ENCODE measurements at places on chromosomes 12 and 14. TPM values are rescaled to one million over a fixed set of nuclear protein-coding genes. Genes with fewer than 3 reads are reported as not detected.

LBHD2 gene
- total RNA-seq = 0.47 TPM

PCK2 gene
- total RNA-seq = 39.8 TPM

EIF5 gene
- 181 TPM for total RNA-seq

AREL1 gene
- 26.6 TPM for total RNA-seq

RBMS2 gene
- 3.8 TPM for total RNA-seq

HSP90AA1 gene
- 386 TPM for total RNA-seq

DNA sequence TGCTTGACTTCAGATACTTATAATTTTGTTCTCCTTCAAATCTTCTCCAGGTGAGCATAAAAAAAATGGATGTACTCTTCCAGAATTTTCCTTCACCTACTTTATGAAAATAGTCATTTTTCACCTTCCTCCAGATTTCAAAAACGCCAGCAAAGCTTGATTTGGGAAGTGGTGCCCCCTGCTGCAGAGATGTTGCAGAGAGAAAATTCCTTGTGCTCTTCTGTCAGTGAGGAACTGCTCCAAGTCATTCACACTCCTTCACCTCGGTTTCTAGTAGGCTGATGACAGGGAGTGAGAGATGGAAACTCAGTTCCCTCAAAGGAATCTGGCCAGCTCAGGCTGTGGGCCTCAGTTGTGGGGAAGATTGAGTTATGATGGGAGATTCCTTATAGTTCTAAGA, 24.2 kb upstream of the RNASE3 start:
- no peaks in the 10 kb centered on the region for H3K36me3 ChIP-seq
- H3K27me3 ChIP-seq = no peaks in the 10 kb centered on the region
- no peak for DNase-seq
- no peak overlapping the region for H3K27ac ChIP-seq
- no peaks in the 10 kb centered on the region for H3K4me1 ChIP-seq

- no peaks in the 10 kb centered on the region for H3K36me3 ChIP-seq
- H3K4me3 ChIP-seq = no peak overlapping the region
- no peaks in the 10 kb centered on the region for H3K27me3 ChIP-seq
- H3K4me1 ChIP-seq = no peaks in the 10 kb centered on the region
- no peak for DNase-seq
Measured at GRCh38 chr12:92439420-92439805, 263.4 kb upstream of the PLEKHG7 start.

- DNase-seq = no peak
- no peaks in the 10 kb centered on the region for H3K27me3 ChIP-seq
- no peaks in the 10 kb centered on the region for H3K36me3 ChIP-seq
- no peaks in the 10 kb centered on the region for H3K4me1 ChIP-seq
- H3K27ac ChIP-seq = no peak overlapping the region
- H3K4me3 ChIP-seq = no peak overlapping the region
Measured at GRCh38 chr12:108356835-108357806, 18.0 kb upstream of the CMKLR1 start.

DNA sequence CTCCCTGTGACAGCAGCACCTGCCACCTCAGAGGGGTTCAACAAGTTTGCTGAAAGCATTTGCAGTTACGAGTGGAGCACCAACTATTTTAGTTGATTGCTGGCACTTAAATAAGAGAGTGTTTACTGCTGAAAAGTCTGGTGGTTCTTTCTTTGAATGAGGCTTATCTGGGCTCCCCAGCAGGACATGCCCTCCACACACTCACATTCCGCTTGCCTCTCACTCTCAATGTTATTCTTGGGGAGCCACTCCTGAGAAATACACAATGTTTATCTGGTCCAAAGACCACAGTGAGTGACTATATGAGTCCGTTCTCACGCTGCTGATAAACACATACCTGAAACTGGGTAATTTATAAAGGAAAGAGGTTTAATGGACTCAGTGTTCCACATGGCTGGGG, 31.9 kb downstream of the NT5DC3 start:
- H3K4me3 ChIP-seq = no peak overlapping the region
- no peaks in the 10 kb centered on the region for H3K27me3 ChIP-seq
- DNase-seq = no peak
- H3K36me3 ChIP-seq = peaks cover 1% of the 10 kb centered on the region

- H3K36me3 ChIP-seq = peaks cover 16% of the 10 kb centered on the region
- no peaks in the 10 kb centered on the region for H3K4me1 ChIP-seq
- DNase-seq = no peak
- H3K27me3 ChIP-seq = no peaks in the 10 kb centered on the region
- H3K27ac ChIP-seq = no peak overlapping the region
Measured at GRCh38 chr14:71623939-71624338, 308.3 kb upstream of the RGS6 start.

- H3K4me3 ChIP-seq = no peak overlapping the region
- H3K4me1 ChIP-seq = peaks cover 4% of the 10 kb centered on the region
- no peak for DNase-seq
- H3K27me3 ChIP-seq = no peaks in the 10 kb centered on the region
Measured at GRCh38 chr12:57218030-57218853, 1.6 kb downstream of the NXPH4 start.

DNA sequence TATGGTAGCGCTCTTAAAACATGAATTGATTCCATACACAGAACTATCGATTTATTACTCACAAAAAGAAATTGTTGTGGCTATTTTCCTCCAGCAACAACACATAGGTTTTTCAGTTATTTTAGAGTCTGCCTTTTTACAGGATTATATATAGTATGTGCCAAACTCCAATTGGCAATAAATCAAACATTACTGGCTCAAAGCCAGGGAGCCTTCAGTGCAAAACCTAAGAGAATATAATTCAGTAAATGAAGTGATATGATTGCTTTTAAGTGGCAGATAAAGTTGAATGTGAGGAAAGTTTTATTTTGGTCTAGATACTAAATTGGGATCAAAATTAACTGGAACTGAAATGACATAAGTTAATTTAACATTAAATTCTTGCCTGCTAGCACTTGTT, 234.8 kb downstream of the PIK3C2G start:
- H3K27me3 ChIP-seq = no peaks in the 10 kb centered on the region
- H3K36me3 ChIP-seq = peaks cover 5% of the 10 kb centered on the region
- H3K4me3 ChIP-seq = no peak overlapping the region
- H3K27ac ChIP-seq = no peak overlapping the region

DNA sequence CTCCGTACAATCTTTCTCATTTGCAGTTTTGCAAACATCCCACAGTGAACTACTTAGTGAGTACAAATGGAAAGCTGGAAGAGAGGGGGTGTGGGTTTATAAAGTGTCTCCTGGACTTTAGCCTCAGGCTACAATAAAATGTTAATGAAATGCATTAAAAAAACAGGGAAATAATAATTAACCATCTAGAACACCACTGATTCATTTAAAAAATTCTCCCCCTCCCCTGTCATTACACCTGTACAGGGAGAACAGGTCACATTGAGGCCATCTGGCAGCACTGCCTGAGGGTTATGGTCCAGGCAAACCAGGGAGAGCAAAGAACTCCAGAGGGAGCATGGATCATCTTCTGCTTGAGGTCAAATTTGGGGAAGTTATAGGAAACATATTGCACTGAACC, 96.3 kb downstream of the TSPAN8 start:
- H3K27ac ChIP-seq = no peak overlapping the region
- DNase-seq = no peak
- H3K4me1 ChIP-seq = no peaks in the 10 kb centered on the region
- no peaks in the 10 kb centered on the region for H3K27me3 ChIP-seq

GRCh38 chr12:56448860-56449621, at the start of gene TIMELESS:
Gene TIMELESS (minus strand): TSS chr12:56449426. CDS start chr12:56434170, 15,256 bp downstream.
- no peaks in the 10 kb centered on the region for H3K4me1 ChIP-seq
- peak within 1 kb of the TSS; percentile 81 for H3K27ac ChIP-seq
- no peaks in the 10 kb centered on the region for H3K27me3 ChIP-seq
- H3K36me3 ChIP-seq = no peaks in the 10 kb centered on the region

- H3K36me3 ChIP-seq = no peaks in the 10 kb centered on the region
- H3K4me1 ChIP-seq = peaks cover 47% of the 10 kb centered on the region
- DNase-seq = peak; percentile 79
- H3K4me3 ChIP-seq = no peak overlapping the region
- H3K27me3 ChIP-seq = no peaks in the 10 kb centered on the region
- H3K27ac ChIP-seq = peak overlapping the region; percentile 85
Measured at GRCh38 chr12:645563-646071, 17.6 kb downstream of the NINJ2 start.

DNA sequence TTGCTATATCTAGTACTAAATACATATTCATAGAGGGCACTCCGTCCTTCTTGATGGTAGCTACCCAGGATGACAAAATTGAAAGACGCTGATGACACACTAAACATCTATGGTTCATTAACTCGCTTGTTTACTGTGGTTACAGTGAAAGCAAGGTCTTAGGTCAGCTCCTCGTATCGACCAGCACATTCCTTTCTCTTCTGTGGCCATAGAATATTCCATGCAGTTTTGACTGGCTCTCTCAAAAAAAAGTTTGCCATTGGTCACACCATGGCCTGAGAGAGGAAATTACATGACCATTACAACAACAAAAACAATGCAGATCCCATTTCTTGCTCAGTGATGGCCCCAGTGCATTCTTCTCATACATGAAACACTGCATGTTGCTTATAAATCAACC, 411.4 kb upstream of the SOX5 start:
- H3K36me3 ChIP-seq = no peaks in the 10 kb centered on the region
- no peak for DNase-seq
- peaks cover 24% of the 10 kb centered on the region for H3K4me1 ChIP-seq
- no peak overlapping the region for H3K4me3 ChIP-seq
- H3K27ac ChIP-seq = no peak overlapping the region
- H3K27me3 ChIP-seq = no peaks in the 10 kb centered on the region

DNA sequence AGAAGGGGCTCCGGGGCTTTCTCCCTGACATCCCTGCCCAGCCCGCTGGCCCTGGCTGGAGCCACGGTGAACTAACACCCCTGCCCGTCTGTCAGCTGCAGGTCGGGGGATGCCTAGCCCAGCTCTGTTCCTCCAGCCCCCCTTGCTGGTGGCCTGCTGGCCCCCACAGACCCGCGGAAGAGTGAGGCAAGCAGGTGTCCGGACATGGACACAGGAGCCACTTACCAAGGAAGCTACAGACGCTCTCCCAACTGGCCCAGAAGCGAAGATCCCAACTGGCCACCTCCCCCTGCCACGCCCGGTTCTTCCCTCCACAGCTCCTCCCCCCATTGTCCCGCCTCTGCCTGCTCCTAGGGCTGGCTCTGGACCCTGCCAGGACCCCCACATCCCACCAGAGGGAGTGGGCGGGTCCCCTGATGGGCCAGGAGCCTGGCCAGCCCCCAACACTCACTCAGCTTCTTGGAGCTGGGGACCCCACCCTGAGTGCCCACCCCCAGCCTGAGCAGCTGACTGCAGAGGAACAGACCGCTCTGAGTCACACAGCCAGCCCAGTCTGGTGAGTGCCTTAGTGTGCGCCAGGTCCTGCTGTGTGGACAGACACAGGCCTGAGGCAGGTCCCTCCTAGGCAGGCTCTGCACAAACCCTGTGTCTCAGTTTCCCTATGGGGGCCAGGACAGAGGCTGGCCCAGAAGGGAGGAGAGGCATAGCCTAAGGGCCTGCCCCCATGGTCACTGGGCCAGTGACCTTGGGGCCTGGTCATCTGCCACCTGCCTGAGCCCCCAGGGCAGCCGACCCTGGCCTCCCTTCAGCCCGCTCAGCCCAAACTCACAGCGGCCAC, 7.7 kb downstream of the AHNAK2 start:
- H3K4me1 ChIP-seq = peaks cover 4% of the 10 kb centered on the region
- DNase-seq = no peak
- H3K4me3 ChIP-seq = no peak overlapping the region
- H3K27me3 ChIP-seq = no peaks in the 10 kb centered on the region

DNA sequence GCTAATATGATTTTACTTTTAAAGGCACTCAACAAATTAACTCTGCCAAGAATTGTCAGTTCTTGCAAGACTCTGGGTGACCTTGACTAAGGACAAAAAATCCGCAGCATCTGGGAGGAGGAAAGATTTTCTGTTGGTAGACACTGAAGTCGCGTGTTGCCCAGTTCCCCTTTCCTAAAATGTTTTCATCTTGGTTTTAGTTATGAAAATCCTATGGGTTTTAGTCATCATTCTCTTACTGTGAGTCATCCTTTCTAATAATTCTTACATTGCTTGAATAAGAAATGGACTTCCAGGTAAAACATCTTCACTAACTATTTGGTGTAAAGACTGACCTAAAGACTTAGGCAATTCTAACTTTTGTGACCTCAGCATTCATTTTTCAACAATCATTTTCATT, 9.1 kb downstream of the GSG1 start:
- no peaks in the 10 kb centered on the region for H3K27me3 ChIP-seq
- no peak for DNase-seq
- H3K27ac ChIP-seq = no peak overlapping the region
- H3K4me3 ChIP-seq = no peak overlapping the region

DNA sequence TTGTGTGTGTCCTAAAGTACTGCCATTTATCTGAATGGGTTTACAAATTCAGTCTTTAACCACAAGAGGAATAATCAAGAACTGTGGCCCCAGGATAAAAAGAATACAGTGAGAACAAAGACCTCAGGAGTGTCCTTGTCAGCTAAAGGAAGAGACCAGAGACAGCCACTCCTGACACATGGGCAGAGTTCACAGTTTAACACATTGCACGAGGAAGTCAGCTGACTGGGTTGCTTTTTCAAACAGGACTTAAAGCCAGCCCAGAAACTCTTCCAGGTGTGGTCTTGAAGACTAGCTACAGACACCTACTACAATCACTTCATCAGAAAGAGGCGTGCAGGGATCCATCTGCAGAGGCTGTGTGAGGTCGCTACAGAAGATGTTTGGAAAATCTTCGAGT, 42.8 kb downstream of the GNS start:
- no peaks in the 10 kb centered on the region for H3K4me1 ChIP-seq
- no peaks in the 10 kb centered on the region for H3K27me3 ChIP-seq
- no peak overlapping the region for H3K27ac ChIP-seq
- no peak for DNase-seq

DNA sequence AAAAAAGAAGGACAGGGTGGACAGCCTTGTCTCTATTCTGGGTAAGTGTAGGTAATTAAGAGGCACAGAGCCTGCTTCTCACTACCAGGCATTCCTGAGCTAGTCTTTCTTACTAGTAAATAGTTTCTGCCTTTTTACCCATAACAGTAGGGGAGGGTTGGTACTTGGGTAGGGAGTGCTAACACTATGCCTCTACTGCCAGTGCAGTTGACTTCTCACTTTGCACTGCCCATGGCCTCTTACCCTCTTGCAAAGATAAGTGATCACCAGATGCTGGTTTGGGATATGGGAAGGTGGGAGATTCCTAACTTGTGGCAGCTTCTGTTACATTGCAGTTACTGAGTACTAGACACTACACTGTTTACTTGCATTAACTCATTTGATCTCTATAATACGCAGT, 11.6 kb downstream of the AHSA1 start:
- H3K4me1 ChIP-seq = no peaks in the 10 kb centered on the region
- no peaks in the 10 kb centered on the region for H3K27me3 ChIP-seq
- no peak overlapping the region for H3K4me3 ChIP-seq
- no peak for DNase-seq

DNA sequence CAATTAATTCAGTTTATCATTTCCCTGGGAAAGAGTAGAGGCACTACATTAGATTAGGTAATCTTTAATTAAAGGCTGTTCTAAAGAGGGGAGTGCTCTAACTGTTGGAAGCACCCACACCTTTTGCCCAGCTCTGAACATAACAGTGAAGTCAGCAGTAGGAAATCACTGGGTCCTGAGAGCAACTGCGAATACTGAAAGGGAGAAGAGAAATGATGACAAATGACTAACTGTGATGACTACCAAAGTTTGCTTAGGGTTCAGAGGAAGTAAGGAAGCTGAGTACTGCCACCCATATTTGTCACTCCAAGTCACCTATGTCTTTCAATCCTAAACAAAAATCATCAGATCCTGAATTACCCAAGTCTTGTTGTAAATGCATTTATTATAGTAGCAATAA, 140.6 kb downstream of the EPS8 start:
- H3K4me1 ChIP-seq = no peaks in the 10 kb centered on the region
- no peak for DNase-seq
- H3K27ac ChIP-seq = no peak overlapping the region
- H3K27me3 ChIP-seq = no peaks in the 10 kb centered on the region

- peak overlapping the region; percentile 94 for H3K27ac ChIP-seq
- H3K4me3 ChIP-seq = peak overlapping the region; percentile 96
- no peak for DNase-seq
Measured at GRCh38 chr12:111767362-111768158, 827 bp downstream of the ALDH2 start.

All from liver (tissue), 10 donors.